Stimulated activated CD4-positive, alpha-beta T cell treated with anti-CD3 and anti-CD28 coated beads, Interleukin-15, amount 100 ng/mL, for 1 hour (primary cell): ENCODE measurements at places on chromosomes 3 and 15.
A peak's percentile ranks its signal among the peaks of the same experiment; 100 is the strongest.

- DNase-seq = no peak
Observed at GRCh38 chr3:24533561-24534193, 39.0 kb upstream of the THRB start.

DNA sequence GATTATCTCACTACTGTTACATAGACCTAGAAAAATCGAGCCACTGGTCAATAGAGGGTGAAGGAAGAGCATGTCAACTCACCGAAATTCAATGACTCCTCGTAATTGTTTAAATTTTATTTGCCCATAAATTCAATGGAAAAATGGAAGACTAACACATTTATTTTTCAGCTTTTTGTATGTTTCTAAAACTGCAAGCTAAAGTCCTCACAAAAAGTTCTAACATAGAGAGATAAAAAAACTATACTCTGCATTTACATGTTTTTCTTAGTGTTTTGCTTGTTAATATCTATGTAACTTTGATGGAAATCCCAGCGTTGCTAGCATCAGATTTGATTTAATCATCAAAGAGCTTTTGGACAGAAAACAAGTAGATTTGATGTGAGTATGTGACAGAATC is 6.8 kb downstream of the ARPP21 start:
- no peak for DNase-seq

DNA sequence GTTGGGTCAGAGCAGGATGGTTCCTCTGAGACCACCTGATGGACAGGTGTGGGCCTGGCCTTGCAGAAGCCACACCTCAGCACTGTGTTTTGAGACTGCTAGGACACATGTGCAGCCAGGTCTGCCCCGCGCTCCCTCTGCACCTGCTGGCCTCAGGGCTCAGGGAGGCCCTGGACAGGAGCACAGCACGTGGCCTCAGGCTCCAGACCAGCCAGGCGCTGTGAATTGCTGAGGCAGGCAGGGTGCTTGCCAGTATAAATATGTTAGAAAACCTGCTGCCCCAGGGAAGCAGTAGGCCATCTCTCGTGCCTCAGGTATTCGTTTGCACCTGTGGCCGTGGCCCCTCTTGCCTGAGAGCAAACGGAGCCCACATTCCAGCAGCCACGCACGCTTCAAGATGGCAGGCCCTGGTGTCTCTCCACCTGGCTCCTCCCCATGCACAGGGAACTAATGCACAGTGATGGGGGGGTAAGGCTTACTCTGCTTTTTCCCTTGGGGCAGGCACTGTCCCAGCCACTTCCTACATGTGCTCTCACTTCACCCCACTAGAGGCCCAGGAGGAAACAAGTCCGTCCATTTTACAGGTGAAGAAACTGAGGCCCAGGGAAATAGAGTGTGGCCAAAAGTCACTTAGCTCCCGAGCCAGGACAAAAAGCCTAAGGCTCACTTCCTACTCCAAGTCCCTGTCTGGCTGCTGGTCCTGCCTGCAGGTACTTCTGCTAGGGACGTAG is 20.4 kb downstream of the SEC61A1 start:
- no peak for DNase-seq

GRCh38 chr15:52104532-52105004 is 8.0 kb downstream of the BCL2L10 start:
- DNase-seq = no peak

DNA sequence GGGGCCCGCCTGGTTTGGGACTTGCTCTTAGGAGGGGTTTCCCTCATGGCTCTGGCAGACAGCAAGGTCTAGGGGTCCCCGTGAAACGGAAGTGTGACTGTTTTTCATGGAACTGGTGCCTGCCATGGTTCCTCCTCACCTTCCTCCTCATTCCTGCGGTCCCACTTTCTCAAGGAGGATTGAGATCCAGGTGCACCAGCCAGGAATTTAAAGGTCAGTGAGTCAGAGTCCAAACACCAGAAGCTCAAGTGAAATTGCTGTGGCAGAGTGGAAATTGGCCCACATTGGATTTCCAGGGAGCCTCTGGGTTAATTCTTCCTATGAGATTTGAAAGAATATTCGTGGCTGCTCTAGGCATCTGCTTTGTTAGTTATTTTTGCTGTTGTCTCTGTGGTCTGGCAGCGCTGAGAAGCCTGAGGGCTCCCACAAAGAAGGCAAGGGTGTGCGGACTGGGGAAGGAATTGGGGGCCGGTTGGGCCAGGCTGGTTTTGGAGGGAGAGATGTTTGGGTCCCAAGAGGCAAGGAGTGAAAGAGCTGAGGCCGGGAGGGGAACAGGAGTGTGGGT is 60.4 kb upstream of the TNFAIP8L3 start:
- no peak for DNase-seq

DNA sequence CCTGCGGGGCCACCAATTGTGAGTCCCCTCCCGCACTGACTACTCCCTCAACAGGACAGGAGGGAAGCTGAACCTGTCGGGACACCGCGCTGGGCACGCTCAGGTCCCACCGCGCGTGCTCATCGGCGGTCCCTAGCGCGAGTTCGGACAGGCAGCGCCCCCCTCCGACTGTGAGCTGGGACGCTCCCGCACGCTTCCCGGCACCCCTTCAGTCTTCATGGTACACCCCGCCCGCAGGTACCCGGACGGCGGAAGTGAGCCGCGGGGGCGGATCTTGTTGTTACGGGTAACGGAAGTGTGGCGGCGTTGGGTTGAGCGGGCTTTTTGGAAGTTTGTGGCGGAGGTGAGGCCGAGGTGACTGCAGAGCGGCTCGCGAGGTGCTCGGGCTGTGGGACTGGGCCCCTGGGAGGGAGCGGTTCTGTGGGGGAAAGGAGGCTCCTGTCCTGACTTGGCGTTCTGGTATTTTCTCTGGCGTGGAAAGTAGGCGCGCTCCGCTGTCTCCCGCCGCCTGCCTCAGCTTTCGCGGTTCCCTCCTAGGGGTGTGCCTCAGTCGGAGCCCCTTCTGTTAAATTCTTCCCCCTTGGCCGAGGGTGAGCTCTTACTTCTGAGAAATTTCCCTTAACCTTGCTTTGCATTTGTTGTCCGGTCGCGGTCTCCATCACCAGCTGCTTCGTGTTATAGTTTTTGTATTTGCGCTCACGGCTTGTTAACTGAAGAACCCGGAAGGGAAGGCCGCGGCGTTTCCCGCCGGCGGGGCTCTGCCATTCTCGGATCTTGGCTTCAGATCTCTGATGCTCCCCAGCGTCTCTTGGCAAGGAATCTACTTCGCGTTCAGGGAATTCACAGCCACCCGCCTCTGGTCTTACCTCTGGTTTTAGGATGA is at the start of gene FANCI:
TSS of gene FANCI (plus strand) at position 289 of the 883 bp plus-strand sequence. CDS start 3,669 bp downstream, outside the sequence.
- DNase-seq = peak; percentile 90

- no peak for DNase-seq
Observed at GRCh38 chr3:112813723-112814171, 32.9 kb downstream of the CD200R1L start.

- no peak for DNase-seq
Observed at GRCh38 chr3:15113884-15114283, 14.9 kb upstream of the RBSN start.

DNA sequence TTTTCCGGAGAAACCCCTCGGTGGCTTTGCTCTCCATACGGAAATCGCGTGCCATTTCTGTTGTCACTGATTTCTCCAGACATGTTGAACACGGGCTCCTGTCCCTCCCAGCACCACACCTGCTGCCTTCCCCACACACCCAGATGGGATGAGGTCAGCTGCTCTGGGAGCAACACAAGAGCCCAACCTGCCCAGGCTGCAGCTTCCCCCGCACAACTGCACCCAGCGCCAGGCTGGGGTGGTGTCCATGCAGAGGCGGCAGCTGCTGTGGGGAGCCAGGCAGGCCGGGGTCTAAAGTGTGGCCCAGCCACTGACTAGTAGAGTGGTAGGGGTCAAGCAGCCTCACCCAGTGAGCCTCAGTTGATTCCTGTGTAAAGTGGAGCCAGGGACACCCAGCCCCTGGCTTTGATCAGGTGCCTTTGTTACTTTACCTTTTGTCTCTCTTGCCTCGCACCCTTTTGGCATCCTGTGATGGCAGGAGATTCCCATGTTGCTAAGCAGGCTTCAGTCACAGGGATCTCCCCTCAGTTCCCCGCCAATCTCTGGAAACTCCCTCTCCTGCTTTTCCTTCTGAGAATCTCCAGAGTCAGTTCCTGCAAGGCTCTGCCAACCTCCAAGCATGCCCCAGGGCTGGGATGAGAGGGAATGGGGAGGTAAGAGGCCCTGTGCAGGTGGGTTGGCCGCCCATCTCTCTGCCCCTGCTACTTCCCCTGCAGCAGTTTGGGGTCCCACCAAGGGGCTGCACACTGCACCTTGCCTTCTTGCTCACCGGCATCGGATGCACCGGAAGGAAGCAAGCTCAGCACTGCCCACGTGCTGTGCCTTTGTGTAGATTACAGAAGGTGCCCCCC is 91.8 kb upstream of the ALDH1A3 start:
- no peak for DNase-seq

GRCh38 chr3:129114455-129114854 is 7.1 kb downstream of the RAB43 start:
- DNase-seq = no peak
